ENCODE measurements at places on chromosomes 5 and 9.

GRCh38 chr9:90801241-90801972 lies at the start of gene SYK:
Gene SYK (plus strand): TSS chr9:90801819. CDS start chr9:90843899, 42,080 bp downstream.
- no peak for DNase-seq

DNA sequence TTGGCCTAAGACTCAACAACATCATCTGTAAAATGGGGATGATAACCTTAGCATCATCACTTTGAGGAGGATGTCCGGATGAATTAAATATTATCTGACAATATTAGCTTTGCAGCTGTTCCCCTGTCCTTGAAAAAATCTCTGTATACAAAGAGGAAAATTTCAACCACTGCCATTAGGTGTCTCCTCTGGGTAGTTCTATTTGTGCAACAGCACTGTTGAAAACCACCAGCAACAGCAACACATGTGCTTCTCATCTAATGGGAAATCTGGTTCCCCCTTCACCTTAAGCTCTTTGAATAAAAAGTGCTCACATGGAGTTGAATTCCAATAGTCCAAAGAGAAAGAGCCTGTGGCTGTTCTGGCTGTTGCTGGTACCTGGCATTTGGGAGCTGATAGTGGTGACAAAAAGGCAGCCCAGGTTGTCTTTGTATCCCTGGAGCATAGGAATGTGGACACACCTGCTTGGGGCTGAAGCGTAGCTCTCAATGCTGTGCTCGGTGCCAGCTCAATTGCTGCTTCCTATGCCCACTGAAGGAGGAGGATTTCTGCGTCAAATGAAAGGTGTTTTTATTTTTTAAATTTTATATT lies 322.1 kb upstream of the MSX2 start:
- DNase-seq = no peak

GRCh38 chr5:58184910-58185309 lies 275.0 kb downstream of the PLK2 start:
- DNase-seq = no peak

DNA sequence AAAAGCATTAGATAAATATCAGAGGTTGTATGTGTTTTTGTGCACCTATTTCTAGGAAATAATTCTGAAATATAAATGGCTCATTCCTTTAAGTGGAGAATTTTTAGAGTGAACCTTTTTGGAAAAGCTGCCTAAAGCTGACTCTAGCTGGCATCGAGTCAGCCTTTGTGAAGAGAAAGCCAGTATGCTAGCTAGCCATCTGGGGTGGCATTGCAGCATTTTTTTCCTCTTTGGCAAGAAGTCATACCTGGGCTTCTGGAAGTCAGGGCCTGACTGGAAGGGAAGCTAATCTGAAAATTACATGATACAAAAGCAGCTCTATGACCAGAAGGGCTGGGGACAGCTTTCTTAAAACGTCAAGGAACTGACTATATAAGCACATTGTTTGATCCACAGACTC lies 19.7 kb downstream of the ANP32B start:
- DNase-seq = no peak

- DNase-seq = no peak
Measured at GRCh38 chr5:72722792-72723452, 93.5 kb upstream of the TNPO1 start.

DNA sequence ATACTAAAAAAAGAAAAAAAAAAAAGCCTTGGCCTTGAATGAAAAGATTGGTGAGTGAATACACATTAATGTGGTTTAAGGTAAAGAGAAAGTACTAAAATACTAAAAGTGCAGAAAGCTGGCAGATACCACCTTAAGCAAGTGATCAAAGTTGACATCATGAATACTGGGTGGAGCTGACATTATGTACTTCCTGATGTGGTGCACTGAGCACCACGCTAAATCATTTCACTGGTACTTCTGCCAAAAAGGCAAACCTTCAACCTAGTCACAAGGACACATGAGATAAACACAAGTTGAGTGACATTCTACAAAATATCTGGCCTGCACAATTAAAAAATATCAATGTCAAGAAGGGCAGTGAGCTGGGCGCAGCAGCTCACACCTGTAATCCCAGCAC lies 33.8 kb upstream of the PANK3 start:
- DNase-seq = no peak

GRCh38 chr5:148989567-148989966 lies 73.3 kb downstream of the SH3TC2 start:
- DNase-seq = no peak

- no peak for DNase-seq
Measured at GRCh38 chr5:68193481-68194036, 22.0 kb upstream of the PIK3R1 start.

GRCh38 chr5:89275066-89275855 lies 392.3 kb upstream of the MEF2C start:
- DNase-seq = no peak

DNA sequence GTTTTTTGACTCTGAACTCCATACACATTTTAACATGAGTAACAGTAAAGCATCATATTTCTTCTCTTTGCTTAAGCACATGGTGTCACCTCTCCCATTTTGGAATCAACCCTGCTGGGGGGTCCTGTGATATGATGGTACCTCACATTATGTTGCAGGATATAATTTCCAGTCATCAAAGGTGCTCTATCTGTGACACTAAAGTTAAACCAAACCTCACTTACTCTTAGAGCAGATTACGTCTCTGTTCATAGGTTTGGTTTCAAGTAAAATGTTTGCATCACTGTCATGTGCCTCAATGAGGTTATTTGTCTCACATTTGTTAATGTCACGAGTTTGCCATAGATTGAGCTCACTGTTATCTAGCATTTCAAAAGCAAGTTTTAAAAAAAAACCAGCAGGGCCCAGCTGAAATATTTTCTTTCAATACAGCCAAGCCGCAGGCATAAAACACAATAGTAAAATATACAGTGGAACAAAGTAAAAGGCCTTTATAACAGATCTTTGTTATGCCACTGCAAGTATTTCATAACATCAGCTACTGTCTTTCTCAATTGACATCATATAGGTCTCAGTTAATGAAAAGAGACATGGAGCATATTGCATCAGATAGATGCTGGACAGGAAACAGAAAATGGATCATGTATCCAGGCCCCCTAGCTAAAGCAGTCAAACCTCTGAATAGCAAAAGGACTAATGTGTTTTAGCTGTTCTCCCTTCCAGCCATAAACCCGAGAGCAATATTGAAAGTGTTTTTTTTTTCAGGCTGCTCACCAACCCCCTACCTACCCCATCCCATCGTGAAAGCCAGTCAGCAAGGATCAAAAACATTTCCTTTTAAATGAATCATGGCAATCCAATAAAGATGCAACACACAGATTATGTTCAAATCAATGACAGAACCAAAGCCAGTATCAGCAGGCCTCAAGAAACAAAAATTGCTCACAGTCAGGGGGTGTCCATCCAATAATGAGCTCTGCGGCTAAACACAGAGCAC lies 182.1 kb upstream of the ITGA1 start:
- DNase-seq = no peak

DNA sequence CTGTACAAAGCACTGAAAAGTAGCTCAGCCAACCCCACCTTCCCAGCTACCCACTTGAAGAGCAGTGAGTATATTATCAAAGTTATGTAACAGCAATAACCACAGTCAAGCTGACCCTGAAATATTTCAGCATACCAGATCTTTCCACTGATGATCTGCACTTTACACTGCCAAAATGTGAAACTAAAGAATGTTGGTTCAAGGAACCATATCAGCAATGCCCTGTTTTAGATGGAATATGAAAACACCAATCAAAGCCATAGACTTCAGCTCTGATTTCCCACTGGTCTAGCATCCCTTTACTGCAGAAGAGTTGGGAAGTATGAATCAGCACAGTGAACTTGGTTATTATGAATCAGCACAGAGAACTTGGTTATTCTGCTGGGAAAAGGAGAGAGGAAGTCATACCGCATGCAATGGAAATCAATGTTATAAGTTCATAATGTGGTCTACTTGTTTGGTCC lies 20.0 kb downstream of the CEMIP2 start:
- DNase-seq = no peak

- no peak for DNase-seq
Measured at GRCh38 chr5:170375283-170375682, 13.9 kb downstream of the KCNMB1 start.

DNA sequence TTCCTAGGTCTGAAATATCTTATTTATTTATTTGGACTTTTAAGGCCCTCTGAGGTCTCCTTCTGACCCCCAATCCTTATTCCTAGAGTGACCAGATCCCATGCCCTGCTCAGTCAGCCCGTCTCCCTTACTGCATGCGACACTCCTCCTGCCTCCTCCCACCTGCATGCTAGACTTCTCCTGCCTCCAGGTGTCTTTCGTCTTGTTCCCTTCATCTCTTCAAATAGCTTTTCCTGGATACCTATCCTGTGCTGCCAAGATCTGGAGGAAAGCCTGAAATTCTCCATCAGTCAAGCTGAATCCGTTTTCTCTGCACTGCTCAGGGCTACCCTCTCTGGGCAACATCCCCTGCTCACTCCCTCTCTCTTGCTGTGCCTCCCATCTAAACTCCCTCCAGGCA lies 81.0 kb downstream of the PRDM6 start:
- no peak for DNase-seq

DNA sequence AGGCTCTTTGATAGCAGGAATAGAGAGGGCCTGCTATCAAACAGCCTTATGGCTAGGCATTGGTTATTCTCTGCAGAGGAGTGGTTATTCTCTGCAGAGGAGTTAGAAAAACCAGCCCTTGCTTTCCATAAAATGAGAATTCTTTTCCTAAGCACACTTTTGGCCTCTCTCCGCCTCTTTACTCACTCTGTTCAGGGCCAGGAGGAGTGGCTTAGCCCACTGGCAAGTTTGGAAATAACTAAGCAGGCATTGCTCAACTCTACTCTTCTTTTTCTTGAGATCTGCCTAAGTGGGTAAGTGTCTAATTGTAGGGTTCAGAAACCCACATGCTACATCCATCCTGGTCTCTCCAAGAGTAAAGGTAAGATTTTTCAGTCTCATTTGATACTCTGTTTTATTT lies 341.7 kb downstream of the KIAA0825 start:
- no peak for DNase-seq

- no peak for DNase-seq
Measured at GRCh38 chr5:159095151-159095721, 4.5 kb downstream of the EBF1 start.

GRCh38 chr9:100623969-100624368 lies 46.1 kb downstream of the CAVIN4 start:
- no peak for DNase-seq

- DNase-seq = no peak
Measured at GRCh38 chr5:40494631-40495236, 185.0 kb upstream of the PTGER4 start.

DNA sequence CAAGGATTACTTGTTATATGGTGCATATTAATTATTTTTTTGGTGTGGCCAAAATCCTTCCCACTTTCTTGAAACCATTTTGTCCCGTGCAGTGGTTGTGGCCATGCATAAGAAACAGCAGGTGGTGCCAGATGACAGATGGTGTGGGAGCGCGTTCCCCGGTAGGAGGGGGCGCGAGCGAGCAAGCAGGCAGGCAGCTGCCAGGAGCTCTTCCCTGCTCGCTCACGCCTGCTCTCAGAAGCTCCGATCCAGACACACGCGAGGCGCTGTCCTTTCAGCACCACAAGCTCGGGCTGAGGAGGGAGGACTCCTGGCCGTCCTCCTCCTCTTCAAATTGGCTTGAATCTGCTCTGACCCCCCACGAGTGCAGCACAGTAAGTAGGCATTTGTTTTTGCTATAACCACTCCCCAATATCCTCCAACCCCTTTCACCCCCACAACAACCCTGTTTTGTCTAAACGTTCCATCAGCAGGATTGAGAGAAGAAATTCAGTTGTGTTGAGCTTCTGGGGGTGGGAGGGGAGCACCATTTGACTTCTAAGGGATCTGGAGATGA lies at the start of gene NSG2:
Gene NSG2 (plus strand): TSS at position 237 of the 556 bp plus-strand sequence. CDS start 1,050 bp downstream, outside the sequence.
- DNase-seq = no peak

- DNase-seq = no peak
Measured at GRCh38 chr5:135115591-135115990, 81.6 kb upstream of the PITX1 start.

DNA sequence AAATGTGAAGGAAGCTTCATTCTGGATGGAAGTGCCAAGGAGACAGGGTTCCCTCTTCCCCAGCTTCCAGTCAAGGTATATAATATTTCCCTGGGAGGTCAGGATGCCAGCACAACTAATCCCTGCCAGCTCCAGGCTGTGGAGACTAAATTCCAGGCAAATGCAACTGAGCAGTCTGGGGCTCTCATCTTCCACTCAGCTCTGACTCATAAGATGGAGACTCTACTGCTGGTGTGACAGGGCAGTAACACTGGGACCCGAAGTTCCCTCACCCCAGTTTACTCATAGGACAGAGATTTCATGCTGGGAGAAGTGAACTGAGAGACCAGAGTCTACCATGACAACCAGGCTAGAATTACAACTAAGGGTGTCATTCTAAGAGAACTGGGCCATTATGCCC lies 235.4 kb downstream of the FSTL4 start:
- DNase-seq = no peak

GRCh38 chr5:181242031-181242451 lies 1.7 kb downstream of the RACK1 start:
- DNase-seq = no peak

GRCh38 chr9:81002906-81003305 lies 686.4 kb downstream of the TLE1 start:
- no peak for DNase-seq

DNA sequence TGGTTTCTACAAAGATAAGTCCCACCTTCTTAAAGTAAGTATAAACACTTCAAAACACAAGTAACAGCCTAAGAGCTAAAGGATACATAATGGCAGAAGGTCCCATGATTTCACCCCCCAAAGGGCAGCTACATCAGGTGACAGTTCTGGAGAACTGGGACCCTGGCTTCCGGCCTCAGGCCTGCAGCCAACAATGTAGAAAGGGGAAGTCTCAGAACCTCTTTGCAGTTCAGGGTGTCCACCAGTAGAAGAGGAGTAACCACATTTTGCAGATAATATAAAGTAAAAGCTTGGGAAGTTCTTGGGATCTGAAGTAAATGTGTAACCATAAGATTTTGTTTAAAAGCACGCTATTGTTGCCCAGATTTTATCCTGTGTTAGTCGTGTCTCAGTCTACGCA lies 267.4 kb upstream of the VLDLR start:
- DNase-seq = no peak

DNA sequence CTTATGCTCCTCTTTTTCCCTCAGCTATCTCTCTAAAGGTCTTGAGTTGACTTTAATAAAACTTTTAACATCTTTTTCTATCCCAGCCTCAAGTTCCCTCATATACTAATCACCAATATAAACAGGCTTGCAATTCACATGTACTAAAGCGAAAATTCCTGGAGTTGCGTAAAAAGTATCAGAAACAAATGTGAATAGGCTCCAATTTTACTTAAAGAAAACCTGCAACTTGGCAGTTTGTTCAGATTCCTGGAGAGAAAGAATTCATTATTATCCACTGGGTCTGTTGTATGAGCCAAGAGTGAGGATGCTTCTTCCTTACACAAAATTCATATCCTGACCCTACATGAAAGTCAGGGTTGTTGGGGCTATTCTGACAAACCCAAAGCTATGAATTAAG lies 384.2 kb downstream of the DTWD2 start:
- no peak for DNase-seq

DNA sequence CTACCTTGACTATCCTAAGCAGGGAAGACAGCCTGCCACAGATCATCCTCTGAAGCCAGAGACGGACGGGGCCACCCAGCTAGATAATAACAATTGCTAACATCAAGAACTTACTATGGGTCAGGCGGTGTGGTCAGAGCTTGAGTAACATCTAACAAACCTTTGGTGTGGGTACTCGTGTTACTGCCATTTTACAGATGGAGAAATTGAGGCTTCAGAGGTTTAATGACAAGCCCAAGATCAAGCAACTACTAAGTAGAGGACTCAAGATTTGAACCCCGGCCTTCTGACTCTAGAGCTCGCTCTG lies 16.7 kb upstream of the ARSI start:
- no peak for DNase-seq

Data from effector CD4-positive, alpha-beta T cell (primary cell).